ENCODE measurements at places on chromosomes 3 and 15. TPM values are rescaled to one million over a fixed set of nuclear protein-coding genes. Genes with fewer than 3 reads are reported as not detected.

MUSTN1 gene
- total RNA-seq, result 1.5 TPM

ERICH6 gene
- not detected for total RNA-seq

- no peak for DNase-seq
- H3K27me3 ChIP-seq, result no peaks in the 10 kb centered on the region
- H3K4me3 ChIP-seq, result no peak overlapping the region
These were observed 20.0 kb upstream of the PIAS1 start for GRCh38 chr15:68034081-68034480.

- no peak overlapping the region for H3K27ac ChIP-seq
- no peak overlapping the region for H3K4me3 ChIP-seq
- H3K27me3 ChIP-seq, result no peaks in the 10 kb centered on the region
- DNase-seq, result no peak
These were observed 32.8 kb downstream of the RASA2 start for GRCh38 chr3:141519587-141519986.

DNA sequence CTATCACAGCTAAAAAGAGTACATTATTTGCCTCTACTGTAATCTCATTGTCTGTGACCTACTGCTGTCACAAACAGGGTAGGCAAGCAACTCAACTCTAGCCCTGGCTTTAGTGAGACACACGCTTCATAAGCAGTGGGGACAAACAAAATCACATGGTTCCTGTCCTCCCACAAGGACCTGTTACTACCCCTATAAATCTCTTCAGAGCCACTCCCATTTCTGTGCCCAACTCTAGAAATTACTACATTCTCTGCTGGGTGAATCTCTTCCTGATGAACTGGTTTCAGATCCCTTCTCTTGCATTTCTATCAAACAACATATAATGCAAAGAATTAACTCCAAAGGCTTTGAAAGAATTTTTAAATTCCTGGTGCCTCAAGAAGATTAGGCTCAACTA is 117.3 kb downstream of the DMXL2 start:
- H3K4me1 ChIP-seq, result no peaks in the 10 kb centered on the region
- no peak overlapping the region for H3K27ac ChIP-seq
- no peak for DNase-seq
- H3K36me3 ChIP-seq, result no peaks in the 10 kb centered on the region

DNA sequence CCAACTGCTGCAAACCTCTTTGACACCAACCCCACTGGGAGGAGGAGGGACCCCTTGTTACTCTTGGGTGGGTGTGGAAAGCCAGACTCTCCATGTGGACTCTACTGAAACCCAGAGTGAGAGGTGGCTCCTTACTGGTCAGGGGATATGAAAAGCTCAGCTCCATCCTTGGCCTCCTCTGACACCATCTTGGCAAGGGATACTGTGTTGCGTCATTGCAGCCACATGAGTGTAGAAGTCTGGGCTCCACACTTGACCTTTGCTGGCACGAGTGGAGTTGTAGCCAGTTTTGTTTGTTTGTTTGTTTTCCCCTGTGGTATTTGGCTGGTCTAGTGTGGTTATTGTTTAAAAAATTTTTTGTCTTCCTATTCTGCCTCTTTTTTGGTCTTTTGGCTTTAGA is 289.1 kb downstream of the GAP43 start:
- no peaks in the 10 kb centered on the region for H3K27me3 ChIP-seq
- H3K4me1 ChIP-seq, result no peaks in the 10 kb centered on the region
- no peak overlapping the region for H3K4me3 ChIP-seq
- no peak overlapping the region for H3K27ac ChIP-seq

GALNT15 gene
- 2.1 TPM for total RNA-seq

GRCh38 chr3:57646723-57647122 is 46.2 kb downstream of the DENND6A start:
- H3K27me3 ChIP-seq, result no peaks in the 10 kb centered on the region
- no peaks in the 10 kb centered on the region for H3K36me3 ChIP-seq

DNA sequence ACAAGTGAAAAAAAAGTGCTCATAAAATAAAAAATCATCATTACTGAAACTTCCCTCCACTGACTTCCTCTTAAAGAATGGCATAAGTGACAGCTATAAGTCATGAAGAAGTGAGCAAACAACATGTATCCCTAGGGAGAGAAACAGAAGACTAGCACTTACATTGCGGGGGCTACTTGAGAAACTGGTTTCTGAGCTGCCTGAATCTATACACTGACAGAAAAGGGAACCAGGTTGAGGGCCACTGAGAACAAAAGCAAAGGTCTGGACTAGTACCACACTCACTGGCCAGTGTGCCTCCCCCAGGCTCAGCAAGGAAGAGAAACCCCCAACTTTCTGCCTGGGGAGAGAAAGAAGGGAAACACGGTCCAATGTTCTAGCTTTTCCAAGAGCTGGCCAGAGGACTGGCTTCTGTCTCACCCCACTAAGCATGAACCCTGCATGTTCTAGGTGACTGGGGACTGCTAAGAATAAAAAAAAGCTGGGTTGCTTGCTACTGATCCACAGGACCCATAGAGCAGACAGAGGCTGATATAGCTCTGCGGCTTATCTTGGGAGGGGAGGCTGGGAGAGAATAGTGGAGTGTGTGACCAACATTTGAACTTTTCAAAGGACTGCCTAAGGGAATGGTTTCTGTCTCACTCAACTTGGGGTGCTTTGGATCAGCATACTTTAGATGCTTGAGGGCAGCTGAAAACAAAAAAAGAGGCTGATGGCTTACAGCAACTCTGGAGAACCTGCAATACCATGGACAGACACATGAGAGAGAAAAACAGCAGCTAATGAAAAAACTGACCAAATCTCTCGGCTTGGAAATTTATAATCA is 8.1 kb downstream of the RAD18 start:
- H3K36me3 ChIP-seq, result no peaks in the 10 kb centered on the region
- no peaks in the 10 kb centered on the region for H3K4me1 ChIP-seq
- no peak overlapping the region for H3K27ac ChIP-seq
- DNase-seq, result no peak
- no peaks in the 10 kb centered on the region for H3K27me3 ChIP-seq
- H3K4me3 ChIP-seq, result no peak overlapping the region

Data from colonic mucosa (tissue), 4 donors.